ENCODE measurements at places on chromosomes 11 and 22.
A peak's percentile ranks its signal among the peaks of the same experiment; 100 is the strongest.

DNA sequence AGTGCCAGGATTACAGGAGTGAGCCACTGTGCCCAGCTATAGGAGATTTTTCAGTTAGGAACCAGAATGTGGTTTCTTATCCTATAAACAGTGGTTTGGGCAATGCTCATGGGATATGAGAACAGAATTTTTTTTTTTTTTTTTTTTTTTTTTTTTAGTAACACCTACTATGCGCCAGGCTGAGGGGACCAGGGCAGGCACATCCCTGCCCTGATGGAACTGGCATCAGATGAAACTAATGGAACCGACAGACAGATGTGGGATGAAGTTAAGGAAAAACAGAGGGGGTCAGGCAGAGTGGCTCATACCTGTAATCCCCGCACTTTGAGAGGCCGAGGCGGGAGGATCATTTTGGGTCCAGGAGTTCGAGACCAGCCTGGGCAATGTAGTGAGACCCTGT is 4.9 kb downstream of the SEC14L4 start:
- DNase-seq, result peak; percentile 61

DNA sequence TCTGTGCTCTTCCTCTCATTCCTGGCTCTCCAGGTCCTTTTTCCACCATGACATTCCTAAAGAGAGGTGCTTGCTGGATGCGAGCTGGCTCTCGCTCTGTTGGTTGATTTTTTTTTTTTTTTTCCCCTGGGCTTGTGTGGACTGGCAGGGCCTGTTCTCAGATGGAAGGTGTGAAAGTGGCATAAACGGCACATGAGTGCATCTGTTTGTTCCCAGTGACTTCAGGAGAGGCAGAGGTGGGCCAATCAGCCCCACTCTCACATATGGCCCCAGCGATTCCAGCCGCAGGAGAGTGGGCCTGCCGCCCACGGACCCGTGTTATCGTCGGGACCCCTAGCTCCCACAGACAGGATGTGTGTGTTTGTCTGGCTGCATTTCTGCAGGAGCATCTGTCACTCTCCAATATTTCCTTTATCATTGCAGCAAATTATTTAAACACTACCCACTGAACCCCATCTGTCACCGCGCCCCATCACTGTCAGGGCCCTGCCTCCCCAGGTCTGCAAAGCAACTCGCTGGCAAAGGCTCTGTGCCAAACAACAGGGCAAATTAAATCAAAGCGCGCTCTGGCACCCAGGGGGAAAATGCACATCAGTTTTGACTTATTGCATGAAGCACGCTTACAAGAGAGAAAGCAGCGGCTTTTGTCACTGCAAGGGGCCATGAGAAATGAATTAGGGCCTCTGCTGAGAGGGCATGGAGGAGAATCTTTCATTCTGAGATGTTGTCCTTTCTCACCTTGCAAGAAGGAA is 886.3 kb downstream of the NTM start:
- no peak for DNase-seq

DNA sequence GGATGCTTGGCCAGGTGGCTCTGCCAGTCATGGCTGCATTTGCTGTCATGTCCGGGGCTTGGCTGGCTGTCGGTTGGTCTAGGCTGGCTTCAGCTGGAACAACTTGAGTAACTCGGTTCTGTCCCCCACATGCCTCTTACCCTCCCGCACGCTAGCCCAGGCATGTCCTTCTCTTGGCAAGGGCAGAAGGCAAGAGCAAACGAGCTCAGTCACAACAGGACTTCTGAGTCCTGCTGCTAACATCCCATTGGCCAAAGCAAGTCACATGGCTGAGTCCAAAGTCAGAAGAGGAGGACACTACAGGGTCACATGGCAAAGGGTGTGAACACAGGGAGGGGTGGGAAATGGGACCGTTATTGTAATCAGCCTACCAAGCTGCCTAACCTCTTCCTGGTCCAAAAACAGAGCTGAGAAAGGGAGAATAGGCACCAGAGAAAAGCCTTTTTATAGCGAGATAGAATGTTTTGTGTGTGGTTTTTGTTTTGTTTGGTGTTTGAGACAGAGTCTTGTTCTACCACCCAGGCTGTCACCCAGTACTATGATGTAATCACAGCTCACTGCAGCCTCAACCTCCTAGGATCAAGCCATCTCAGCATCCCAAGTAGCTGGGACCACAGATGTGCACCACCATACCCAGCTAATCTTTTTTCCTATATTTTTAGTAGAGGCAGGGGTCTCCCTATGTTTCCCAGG is 81.9 kb downstream of the MN1 start:
- DNase-seq, result peak; percentile 65

DNA sequence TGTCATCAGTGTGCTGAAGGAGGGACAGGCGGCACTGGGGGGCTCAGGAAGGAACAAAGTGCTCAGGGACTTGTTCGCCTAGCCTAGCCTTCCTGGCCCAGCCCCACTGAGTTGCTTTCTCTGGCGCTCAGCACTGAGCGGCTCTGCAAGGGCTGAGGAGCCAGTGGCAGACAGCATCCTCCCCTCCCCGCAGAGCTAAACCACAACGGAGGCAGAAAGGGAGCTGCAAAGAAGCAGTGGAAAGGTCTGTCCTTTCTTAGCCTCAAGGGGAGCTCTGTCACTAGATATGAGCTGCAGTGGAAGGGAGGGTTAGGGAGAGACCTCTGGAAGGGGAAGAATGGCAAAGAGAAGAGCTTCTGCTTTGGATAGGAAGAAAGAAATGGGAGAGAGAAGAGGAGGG is 89.7 kb upstream of the PHOX2A start:
- no peak for DNase-seq

GRCh38 chr11:99535819-99536218 is 515.1 kb downstream of the CNTN5 start:
- no peak for DNase-seq
